Testis (tissue), 5 donors: ENCODE measurements at places on chromosomes 13 and 19. TPM values are rescaled to one million over a fixed set of nuclear protein-coding genes. Genes with fewer than 3 reads are reported as not detected.

OR7C1 gene
- total RNA-seq = 2.5 TPM

LAIR1 gene
- 7.1 TPM for total RNA-seq

ZNF358 gene
- total RNA-seq = 28.7 TPM

DIRAS1 gene
- 22.5 TPM for total RNA-seq

NKPD1 gene
- total RNA-seq = 4.2 TPM

PCSK4 gene
- total RNA-seq = 203 TPM

ATP1A3 gene
- 30.3 TPM for total RNA-seq

LRG1 gene
- 0.24 TPM for total RNA-seq

WBP4 gene
- 19.8 TPM for total RNA-seq

DACT3 gene
- total RNA-seq = 30.6 TPM

ZNF829 gene
- 19.9 TPM for total RNA-seq

LRRC63 gene
- 4.6 TPM for total RNA-seq

TMPRSS9 gene
- total RNA-seq = 8.4 TPM

BCAM gene
- 67.8 TPM for total RNA-seq

EDNRB gene
- 4.6 TPM for total RNA-seq

SHISA7 gene
- 1.0 TPM for total RNA-seq

PNKP gene
- total RNA-seq = 110 TPM

RNF225 gene
- total RNA-seq = not detected
